Activated T-cell treated with anti-CD3 and anti-CD28 coated beads for 48 hours (primary cell): ENCODE measurements at places on chromosomes 3 and 15.

GRCh38 chr3:51257870-51258269, 127.2 kb upstream of the MANF start:
- DNase-seq, result no peak

DNA sequence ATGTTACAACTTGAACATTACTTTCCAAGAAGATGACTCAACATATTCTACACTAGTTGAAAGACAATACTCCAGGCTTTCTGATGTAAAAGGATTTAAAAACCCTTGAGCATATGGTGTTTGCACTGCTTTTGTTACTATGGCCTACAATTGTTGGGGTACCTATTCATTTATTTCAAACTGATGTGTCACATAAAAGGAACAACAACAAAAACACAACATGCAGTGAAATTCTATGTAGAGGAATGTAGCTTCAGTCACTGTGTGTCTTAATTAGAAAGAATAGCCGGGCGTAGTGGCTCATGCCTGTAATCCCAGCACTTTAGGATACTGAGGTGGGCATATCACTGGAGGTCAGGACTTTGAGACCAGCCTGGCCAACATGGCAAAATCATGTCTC, 1.6 kb downstream of the SPATA16 start:
- no peak for DNase-seq

DNA sequence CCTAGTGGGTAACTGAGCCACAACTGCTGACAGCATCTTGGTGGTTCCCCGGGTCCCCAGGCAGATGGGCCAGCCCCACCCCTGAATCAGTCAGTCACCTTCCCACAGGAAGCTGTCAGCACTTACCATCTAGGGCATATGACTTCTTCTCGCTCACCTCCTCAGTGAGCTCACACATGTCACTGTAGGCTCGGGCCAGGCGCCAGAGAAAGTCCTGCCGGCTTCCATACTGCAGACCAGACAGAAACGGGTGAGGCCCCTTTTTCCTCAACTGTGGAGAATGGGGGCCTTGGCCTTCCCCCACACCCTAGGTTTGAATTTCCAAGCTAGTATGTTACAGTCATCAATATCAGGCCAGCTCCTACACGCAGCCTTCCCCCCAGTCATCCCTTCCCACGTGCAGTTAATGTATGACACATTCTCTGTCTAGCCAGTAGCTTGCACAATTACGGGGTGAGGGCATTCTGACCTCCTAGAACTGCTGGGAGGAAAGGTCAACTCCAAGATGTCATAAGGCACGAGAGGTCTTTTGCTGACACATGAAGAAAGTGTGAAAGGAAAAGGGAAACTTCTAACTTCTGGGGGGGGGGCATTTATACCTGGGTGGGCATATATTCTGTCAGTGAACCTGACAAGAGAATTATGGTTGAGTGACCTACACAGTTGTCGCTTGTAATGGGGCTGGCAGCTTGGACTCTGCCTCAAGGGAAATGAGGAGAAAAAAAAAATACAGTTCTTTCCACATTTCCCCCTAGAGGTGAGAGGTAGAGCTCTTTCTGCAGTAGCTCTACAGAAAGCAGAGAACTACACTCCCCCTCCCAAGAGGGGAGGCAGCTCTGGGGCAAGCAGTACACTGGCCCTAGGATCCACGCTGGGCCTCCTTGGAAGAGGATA, 10.9 kb downstream of the RMDN3 start:
- peak; percentile 55 for DNase-seq

DNA sequence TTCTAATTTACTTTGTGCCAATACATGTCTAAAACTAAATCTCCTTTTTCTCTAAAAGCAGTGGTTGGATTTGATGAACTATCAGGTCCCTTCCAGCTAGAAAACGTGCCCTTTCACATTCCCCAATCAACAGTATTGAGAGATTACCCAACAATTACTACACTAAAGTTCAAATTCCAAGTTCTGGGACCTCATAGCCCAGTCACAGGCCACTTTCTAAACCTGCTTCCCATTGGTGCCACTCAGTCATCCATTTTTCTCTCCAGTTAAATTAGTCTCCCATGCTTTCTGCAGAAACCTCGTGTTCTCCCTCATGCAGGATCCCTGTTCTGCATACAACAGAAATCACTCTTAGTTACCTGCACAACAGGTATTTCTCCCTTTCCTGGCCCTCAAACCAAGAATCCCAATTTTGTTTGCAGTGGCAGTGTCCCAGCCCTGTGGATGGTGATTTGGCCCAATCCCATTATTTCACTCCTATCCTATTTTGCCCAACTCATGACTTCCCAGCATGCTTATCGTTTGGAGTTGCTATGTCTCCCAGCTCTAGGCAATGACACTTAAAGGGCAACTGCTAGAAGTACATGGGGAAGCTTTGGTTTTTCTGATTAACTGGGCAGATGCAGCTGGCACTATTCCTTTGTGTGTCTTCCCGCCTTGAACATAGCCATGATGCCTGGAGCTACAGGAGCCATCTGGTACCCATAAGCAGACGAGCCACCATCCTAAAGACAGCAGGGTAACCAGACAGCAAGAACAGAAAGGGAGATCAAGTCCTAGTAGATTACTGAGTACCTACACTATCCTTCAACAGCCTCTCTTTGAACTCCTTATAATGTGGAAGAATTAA, 224.2 kb downstream of the MINAR1 start:
- DNase-seq, result no peak

DNA sequence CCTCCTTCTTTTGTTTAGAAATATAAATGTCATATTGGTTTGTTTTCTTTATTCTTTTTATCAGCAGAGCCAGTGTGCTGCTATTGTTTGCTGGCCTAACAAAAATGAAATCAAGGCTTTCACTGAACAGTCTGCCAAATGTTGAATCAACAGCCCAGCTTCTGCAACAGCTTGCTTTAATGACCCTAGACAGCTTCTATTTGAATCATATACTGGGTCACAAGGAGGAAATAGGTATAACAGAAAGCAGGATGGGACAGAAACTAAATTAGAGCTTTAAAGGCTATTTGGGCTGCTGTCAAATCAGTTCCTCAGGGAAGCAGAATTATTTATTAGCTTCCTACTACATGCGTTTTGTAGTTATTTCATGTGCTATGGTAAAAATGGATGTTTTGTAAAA, 12.1 kb upstream of the DNAJC13 start:
- no peak for DNase-seq

DNA sequence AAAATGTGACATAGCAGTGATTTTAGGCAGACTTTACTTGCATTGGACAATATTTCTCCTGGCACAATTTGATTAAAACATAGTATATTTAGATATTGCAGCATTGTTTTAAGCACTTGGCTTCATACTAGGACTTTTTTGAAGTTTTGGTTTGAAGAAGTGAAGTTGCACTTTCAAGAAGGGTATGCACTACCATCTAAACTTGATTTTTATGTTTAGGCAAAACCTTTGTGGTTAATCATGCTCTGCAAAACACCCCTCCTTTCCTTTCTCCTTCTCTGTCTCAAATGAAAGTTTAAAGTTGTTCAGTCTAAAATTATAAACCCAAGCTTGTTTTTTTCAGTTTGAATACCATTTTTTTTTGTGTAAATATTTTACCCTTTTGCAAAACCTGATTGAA, 173.8 kb downstream of the TCF12 start:
- DNase-seq, result no peak

DNA sequence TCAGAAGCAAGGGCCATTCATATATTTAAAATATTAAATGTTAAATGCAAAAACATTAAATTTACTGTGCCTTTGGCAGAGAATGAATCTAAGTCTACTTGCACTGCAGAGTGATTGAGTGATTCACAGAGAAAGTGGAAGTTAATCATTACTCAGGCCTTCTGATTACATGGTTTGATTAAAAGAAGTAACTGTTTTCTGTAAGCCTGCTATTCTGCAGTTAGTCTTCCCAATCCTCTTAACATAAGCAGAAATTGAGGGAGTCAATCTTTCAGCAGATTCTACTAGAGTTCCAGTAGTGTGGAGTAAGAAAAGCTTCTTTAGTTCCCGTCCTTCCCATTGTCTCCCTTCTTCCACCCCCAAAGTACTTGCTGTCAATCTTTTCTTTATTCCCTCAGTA, 1.5 kb downstream of the NLGN1 start:
- no peak for DNase-seq

DNA sequence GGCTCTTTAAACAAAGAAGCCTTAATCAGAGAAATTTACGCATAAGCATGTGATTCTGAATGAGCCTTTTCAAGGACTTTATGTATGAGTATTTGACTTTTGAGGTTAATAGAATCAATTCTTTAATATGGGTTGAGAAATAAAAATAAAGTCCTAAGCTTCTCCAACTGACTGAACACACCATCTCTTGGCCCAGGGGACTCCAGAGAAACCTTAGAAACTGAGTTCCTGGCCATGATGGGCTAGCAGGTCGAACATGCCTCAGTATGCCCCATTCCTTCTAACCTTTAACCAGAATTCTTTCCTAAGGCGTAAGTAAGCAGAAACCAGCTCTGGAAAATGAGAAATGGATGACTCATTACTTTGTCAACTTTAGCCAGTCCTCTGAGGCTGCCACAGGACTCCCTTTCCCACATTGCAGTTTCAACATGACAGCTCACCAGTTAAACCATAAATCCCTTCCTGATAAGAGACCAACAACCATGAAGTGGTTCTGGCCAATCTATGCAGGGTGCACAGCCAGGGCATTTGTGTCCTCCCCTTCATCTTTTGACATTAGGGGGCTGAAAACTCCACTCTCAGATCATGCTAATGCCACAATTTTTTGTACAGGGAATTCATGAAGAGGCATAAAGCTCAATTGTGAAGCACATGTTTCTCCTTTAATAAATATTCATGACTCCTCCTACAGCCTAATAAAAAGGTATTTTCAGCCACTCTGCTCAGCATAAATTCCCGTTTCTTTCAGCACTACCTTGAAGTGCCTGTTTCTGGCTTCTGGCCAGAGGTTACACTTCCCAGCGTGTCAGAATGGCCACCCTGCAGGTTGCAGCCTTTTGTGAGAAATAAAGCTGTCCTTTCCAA, 33.3 kb downstream of the TM4SF18 start:
- no peak for DNase-seq

GRCh38 chr3:138916824-138917223, 30.1 kb downstream of the FOXL2 start:
- no peak for DNase-seq

DNA sequence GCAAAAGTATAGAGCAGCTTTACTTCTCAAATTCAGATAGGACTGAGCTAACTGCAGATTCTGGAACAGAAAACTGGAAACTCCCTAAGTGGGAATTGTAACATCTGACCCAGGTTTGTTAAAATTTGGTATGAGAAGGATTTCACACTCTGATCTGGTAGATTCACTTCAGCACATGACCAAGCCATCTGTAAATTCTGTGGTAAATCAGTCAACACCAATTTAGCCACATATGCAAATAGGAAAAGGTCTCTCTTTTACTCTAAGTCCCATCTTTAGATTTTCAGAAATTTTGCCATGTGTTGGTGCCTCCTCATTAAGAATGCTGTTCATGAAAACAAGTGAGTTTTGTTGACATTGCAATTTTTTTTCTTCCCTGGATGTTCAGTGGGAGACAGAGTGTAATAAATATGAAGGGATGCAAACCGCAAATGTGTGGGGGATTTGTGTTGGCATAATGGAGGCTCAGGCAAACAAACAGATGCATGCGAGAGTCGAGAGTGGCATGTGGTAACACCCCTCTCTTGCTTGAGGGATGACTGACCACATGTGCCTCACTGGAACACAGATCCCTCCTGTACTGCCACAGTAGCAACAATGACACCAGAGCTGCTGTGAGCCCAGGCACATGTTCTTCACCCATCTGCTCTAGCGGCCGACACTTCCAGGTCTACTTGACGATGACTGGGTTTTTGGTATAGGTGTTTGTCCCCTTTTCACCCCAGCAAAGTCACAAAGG, 146.6 kb downstream of the FEZF2 start:
- DNase-seq, result no peak

GRCh38 chr3:72395776-72396311, 452.4 kb downstream of the SHQ1 start:
- DNase-seq, result no peak

DNA sequence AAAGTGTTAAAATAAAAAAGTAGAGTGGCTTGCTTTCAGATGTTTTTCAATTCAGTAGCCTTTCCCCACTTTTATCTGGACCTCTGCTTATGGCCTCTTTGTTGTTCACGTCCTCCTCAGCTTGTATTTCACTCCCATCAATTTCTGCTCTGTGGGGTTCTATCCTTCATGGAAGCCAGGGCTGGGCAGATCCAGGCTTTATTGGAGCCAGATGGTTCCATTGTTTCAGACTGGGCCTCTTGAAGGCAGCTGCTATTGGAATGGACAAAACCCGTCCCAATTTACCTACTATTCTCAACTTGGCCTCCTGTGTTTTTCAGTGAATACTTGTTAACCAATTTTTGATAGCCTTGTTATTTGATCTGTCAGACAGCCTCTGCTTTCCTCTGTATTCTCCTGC, 10.9 kb upstream of the AADACL2 start:
- DNase-seq, result no peak

DNA sequence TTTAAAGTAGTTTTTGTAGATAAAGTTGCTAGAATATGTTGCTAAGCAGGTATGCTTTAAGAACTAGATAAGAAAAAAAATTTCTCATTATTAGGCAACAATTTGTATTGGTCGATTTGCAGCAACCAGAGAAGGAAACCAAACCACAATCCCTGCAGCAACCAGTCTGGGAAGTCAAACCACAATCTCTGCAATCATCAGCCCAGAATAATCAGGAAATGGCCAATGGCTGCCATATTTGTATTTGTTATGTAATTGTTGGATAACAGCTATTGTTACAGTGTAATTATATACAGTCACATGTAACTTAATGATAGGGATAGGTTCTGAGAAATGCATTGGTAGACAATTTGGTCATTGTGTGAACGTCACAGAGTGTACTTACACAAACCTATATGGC, 23.6 kb downstream of the STXBP5L start:
- no peak for DNase-seq

DNA sequence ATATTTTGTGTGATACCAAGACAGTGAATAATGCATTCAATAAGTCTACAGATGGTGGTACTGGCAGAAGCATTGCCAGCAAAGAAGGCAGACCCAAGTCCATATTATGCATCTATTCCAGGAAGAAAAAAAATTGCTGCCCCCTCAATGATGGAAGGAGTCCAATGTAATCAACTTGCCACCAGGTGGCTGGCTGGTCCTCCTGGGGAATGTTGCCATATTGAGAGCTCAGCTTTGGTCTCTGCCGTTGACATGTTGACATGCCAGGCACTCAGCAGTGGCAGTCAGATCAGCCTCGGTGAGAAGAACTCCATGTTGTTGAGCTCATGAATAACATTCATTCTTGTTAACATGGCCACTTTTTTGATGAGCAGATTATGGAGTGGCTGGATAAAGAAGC, 298.5 kb downstream of the IGSF11 start:
- no peak for DNase-seq
